G401 (cell line): ENCODE measurements at places on chromosomes 4 and X. TPM values are rescaled to one million over a fixed set of nuclear protein-coding genes. Genes with fewer than 3 reads are reported as not detected.

DNA sequence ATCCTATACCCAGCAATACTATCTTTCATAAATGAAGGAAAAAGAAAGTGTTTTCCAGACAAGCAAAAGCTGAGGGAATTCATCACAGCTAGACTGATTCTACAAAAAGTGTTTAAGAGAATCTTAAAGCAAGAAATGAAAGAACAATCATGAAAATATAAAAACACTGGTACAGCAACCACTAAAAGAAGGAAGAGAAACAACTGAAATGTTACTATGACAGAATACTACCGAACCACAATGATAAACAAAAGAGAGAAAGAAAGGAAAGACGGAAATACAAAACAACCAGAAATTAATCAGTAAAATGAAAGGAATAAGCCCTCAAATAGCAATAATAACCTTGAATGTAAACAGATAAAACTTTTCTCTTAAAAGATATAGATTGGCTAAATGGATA lies 110.8 kb upstream of the AFF2 start:
- no peak for DNase-seq

Gene GSX2
- total RNA-seq: 6.8 and 12.8 TPM in 2 replicates

GRCh38 chrX:48677516-48677915 lies 6.1 kb upstream of the WAS start:
- DNase-seq: no peak

DNA sequence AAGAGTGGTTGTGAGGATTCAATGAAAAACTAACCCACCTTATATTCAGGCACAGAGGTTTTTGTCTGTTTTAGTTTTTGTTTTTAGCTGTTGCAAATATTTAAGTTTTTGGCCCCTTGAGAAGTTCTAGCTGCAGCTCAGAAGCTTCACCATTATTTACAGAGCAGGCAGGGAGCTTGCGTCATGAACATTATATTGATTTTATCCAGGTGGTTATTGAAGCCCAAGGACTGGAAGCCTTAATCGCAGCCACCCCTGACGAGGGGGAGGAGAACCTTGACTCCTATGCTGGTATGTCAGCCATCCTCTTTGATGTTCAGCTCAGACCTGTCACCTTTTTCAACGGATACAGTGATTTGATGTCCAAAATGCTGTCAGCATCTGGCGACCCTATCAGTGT lies 38.1 kb downstream of the MTTP start:
- no peak for DNase-seq

GRCh38 chr4:59772641-59773139 lies 1427.4 kb upstream of the ADGRL3 start:
- no peak for DNase-seq

Gene KLF8
- total RNA-seq: not detected in 2 replicates

DNA sequence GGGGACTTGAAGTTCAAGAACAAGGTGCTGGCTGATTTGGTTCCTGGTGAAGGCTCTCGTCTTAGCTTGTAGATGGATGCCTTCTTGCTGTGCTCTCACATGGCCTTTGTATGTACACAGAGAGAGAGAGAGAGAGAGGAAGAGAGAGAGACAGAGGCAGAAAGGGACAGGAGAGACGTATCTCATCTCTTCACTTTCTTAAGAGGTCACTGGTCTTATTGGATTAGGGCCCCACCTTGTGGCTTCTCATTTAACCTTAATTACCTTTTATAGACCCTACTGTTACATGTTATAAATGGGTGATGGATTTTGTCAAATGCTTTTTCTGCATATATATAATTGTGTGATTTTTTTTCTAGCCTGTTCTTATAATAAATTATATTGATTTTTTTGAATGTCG lies 1444.2 kb downstream of the ADGRL3 start:
- peak; percentile 38 for DNase-seq

Gene AR
- total RNA-seq: not detected in 2 replicates

GRCh38 chrX:37349221-37350033 lies at the start of gene PRRG1:
Gene PRRG1, plus strand, starts transcription at chrX:37349364. Its CDS starts 56,886 bp downstream, at chrX:37406250.
- peak; percentile 0 for DNase-seq

DNA sequence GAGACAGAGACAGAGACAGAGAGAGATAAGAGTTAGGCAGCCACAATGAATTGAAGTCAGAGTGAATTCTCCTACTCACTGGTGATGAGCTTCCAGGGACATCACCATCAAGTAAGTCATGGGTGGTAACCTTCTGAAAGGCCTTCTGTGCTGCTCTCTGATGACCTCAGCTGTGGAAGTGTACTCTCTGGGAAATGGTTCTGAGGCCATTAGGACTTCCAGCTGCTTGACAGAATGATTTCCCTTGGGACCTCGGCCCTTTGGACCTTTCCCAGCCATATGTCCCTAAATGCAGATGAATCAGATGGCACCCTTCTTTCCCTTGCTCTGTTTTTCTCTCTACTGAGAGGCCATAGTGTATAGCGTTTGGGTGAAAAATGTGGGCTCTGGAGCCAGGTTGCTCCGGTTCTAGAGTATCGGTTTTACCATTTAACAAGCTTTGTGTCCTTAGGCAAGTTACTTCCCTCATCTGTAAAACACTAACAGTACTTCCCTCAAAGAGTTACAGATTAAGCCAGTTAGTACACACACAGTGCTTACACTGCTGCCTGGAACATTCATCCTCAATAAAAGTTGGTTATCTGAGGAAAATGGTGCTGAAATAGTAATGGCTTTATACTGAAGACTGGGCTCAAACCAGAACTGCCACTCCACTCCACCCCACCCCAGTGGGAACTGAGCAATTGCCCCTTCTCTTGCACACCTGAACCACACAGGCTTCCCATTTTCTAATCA lies 7.6 kb downstream of the SEPTIN11 start:
- DNase-seq: no peak

Gene ANK2
- total RNA-seq: 6.2 and 7.2 TPM in 2 replicates

GRCh38 chrX:67555578-67556203 lies 11.9 kb downstream of the AR start:
- no peak for DNase-seq

Gene PPP2R2C
- total RNA-seq: 0.55 and 3.3 TPM in 2 replicates

GRCh38 chrX:72714478-72714916 lies 391 bp upstream of the PHKA1 start:
- peak; percentile 30 for DNase-seq

GRCh38 chr4:15162465-15163283 lies 160.4 kb downstream of the CPEB2 start:
- DNase-seq: peak; percentile 71

- DNase-seq: no peak
These were observed 139.1 kb downstream of the KDR start for GRCh38 chr4:54986095-54986846.

DNA sequence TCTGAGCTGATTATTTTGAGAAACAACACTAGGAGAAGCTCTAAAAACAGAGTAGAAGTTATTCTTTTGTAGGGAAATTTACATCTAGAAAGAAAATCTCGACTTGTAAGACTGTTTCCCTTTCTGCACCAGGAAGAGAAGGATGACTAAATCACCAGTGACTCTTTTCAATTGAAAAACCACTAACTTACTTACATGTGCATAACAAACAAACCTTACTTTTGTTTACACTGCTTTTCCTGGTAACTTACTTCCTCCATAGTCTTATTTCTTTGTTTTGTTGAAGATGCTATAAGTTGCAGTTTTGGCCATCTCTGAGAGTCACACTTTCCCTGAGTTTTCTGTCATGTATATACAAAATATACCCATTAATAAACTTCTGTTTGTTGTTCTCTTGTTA lies 293.6 kb upstream of the FAT4 start:
- no peak for DNase-seq

GRCh38 chr4:102935716-102936115 lies 66.9 kb downstream of the CISD2 start:
- DNase-seq: no peak

DNA sequence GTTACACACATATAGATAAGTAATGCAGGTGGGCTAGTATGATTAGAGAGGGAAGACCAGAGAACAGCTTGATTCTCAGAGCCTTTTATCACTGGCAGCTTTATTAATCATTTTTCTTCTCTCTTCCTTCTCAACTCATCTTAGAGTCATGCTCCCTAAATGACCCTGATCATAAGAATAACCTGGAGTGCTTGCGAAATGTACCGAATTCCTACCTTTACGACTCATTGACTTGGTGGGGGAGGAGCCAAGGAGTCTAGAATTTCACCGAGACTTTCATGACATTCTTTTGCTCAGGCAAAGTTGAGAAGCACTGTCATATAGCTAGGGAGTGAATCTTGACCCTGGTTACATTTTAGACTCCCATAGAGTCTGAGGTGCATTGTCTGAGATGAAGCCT lies 298.9 kb upstream of the PUDP start:
- no peak for DNase-seq

- no peak for DNase-seq
These were observed 210.7 kb downstream of the MAML3 start for GRCh38 chr4:139943277-139943676.

Gene TRO
- 18.2 and 25.2 TPM in 2 replicates for total RNA-seq

- DNase-seq: no peak
These were observed 213.4 kb upstream of the LNX1 start for GRCh38 chr4:53804719-53805118.

Gene TBX22
- total RNA-seq: not detected in 2 replicates

- DNase-seq: no peak
These were observed 739.1 kb upstream of the DIAPH2 start for GRCh38 chrX:95945528-95945927.

DNA sequence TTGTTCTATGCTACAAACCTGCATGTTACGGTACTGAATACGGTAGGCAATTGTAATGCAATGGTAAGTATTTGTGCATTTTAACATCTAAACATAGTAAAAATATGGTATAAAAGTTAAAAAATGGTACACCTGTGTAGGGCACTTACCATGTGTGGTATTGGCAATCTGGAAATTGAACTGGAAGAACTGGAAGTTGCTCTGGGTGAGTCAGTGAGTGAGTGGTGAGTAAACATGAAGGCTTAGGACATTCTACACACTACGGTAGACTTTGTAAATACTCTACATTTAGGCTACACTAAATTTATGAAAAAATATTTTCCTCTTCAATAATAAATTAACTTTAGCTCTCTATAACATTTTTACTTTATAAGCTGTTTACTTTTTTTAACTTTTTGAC lies 78.9 kb downstream of the RRAGB start:
- DNase-seq: no peak

DNA sequence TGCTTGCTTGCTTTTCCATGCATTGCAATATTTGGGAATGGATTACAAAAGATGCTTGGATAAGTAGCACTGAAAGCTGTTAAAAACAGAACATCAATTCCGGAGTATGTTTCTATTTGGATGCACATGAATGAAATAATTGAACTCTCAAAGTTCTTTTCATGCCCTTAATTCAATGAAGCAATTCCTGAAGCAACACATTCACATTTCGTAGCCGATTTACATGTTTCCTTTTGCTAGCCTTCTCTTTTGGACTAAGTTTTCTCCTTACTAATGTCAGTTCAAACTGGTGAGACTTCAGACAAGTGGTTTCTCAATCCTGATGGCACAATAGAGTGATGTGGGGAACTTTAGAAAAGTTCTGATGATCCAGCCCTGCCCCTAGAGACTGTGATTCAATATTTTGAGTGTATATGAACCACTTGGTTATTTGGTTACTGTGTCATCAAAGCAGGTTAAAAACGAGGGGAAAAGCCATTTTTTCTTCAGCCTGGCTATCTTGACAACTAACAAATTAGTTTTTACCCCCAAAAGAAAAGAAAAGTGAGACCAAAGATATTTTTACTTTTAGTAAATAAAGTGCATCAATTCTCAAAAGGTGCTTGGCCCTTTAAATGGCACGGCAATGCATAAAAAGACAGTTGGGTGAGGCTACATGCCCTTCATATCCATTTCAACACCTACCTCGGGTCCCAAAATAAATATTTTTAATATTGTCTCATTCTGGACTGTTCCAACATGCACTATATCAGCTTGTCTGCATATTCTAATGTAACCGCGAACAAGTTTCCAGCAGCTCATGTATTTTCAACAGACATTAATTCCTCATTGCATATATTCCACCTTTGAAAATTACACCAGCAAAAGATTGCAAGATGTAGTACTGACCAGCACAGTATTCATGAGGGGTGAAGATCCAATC lies 90.1 kb upstream of the RPL34 start:
- DNase-seq: no peak

- no peak for DNase-seq
These were observed 30.0 kb downstream of the CTBP1 start for GRCh38 chr4:1218634-1219565.

Gene KCTD8
- 0.12 TPM in 1 of 2 replicates, not detected in the other for total RNA-seq

Gene MAGEE2
- not detected in 2 replicates for total RNA-seq

Gene SCD5
- total RNA-seq: 10.1 and 10.2 TPM in 2 replicates

Gene HTR2C
- not detected in 2 replicates for total RNA-seq

GRCh38 chr4:162422312-162422711 lies 258.5 kb upstream of the FSTL5 start:
- DNase-seq: no peak

DNA sequence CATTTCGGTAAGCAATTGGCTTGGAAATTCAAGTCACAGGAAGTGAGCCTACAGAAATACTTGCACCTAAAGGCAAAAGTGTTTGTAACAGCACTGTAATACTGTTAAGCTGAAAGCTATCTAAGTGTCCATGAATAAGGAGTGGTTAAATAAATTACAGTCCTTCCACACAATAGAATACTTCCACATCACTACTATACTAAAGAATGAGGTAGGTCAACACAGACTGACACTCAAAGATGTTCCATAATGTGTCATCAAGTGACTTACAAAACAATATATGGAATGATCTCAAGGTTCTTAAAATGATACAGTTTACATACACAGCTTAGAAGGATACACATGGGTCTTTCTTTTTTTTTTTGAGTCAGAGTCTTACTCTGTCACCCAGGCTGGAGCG lies 27.0 kb downstream of the SLC10A6 start:
- DNase-seq: no peak

- DNase-seq: no peak
These were observed 195.9 kb downstream of the MGST2 start for GRCh38 chr4:139861471-139861870.

- DNase-seq: no peak
These were observed 332.0 kb downstream of the GRXCR1 start for GRCh38 chr4:43224559-43224958.

GRCh38 chr4:16508968-16509367 lies 282.7 kb upstream of the TAPT1 start:
- no peak for DNase-seq

DNA sequence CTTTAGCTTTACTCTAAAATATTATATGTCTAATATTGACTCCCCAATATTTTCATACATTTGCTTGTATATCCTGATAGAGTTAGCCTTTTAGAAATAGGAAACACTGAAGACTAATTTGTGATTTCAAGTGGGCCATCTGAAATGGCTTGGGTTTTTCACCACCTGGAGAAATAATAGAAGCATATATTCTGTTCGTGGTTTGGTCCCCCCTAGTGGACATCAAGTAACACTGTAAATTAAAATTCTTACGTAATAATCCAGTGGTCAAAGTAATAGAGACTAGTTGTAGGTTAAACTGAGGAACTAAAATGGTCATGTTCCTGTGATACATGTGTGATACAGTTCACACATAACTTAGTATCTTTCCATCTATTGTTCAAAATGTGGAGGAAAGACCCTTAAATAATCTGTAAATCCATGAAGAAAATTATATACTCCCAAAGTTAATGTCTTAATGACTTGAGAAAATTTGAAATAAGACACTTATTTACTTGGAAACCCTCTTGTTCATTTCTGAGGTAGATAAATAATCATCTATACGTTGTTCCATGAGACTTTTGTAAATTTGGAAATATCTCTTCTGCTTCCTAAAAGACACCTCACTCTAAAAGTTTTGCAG lies 79.8 kb upstream of the SMARCAD1 start:
- no peak for DNase-seq

Gene RHOXF1
- not detected in 2 replicates for total RNA-seq

Gene UGT2A3
- total RNA-seq: not detected in 2 replicates
